Lung microvascular endothelial cell (primary cell): ENCODE measurements at places on chromosomes 3 and 15.

- no peak for DNase-seq
These were observed 330.5 kb downstream of the ROBO2 start for GRCh38 chr3:77370413-77370812.

- peak; percentile 10 for DNase-seq
These were observed 213.2 kb upstream of the ARRDC4 start for GRCh38 chr15:97747342-97747741.

GRCh38 chr15:62412686-62413085 is 247.6 kb upstream of the C2CD4B start:
- no peak for DNase-seq

DNA sequence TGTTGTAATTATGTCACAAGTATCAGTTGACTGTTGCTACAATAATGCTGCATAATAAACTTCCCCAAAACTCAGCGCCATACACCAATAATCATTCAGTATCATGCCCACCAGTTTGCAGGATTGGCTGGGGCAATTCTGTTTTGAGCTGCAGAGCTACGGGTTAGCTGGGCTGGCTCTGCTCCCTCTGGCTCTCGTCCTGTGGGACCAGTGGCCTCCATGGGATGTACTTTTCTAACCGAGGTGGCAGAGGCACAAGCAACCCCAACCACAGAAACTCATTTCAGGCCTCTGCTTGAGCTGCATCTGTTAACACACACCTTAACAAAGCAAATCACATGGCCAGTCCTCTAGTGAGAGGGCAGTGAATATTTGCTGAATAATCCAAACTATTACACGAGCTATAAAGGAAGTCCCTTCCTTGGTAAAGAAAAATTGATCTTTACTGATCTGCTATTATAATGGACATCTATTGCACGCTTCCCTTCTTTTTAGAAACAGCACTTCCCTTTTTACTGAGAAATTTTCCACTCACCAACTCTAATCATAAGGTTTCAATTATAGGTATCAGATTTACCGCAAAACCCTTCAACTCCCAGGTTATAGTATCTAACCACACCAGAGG is 10.9 kb upstream of the BCL2A1 start:
- no peak for DNase-seq

DNA sequence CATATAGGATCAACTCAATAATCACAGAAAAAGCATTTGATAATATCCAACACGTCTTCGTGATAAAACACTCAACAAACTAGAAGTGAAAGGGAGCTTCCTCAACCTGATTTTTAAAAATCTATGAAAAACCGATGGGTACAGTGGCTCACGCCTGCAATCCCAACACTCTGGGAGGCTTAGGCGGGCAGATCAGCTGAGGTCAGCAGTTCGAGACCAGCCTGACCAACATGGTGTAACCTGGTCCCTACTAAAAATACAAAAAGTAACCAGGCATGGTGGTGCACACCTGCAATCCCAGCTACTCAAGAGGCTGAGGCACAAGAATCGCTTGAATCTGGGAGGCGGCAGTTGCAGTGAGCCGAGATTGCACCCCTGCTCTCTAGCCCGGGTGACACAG is 2.2 kb upstream of the MFGE8 start:
- no peak for DNase-seq

DNA sequence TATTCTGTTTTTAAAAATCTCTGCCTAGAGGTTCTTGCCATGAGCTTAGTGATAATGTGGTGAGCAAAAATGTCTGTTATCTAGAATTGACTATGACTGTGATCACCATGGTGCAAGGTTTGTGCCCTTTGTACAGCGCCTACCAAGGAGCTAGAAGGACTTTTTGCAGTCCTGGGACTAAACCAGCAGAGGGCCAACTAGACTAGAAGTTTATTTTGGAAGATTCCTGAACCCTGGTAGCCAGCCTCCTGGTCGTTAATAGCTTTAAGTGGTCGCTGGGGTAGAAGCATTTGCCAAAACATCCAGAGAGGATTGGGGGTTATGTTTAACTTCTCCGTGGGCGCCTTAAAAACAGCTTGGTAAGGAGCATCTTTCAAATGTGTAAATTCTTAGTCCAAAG is 7.8 kb downstream of the SCG5 start:
- DNase-seq: peak; percentile 16

GRCh38 chr3:182309120-182309519 is 484.2 kb upstream of the ATP11B start:
- DNase-seq: no peak

DNA sequence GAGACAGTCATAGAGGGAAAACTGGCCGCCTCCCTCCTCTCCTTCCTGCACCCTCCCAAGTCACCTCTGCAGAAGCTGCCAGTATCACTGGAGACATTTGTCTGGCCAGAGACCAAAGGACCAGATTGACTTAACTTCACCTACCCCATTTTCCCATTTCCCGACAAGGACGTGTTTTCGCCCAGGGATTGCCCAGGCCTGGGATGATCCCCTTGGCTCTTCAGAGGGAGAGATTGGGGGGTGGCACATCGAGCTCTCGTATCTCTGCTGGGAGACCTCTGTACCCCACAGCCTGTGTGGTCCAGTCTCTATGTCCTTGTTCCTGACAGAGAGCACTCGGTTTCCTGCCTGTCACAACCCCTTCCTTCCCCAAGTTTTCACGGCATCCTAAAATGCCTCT is 31.4 kb downstream of the RGMA start:
- no peak for DNase-seq

GRCh38 chr3:101807888-101808287 is 28.9 kb downstream of the NXPE3 start:
- DNase-seq: no peak

DNA sequence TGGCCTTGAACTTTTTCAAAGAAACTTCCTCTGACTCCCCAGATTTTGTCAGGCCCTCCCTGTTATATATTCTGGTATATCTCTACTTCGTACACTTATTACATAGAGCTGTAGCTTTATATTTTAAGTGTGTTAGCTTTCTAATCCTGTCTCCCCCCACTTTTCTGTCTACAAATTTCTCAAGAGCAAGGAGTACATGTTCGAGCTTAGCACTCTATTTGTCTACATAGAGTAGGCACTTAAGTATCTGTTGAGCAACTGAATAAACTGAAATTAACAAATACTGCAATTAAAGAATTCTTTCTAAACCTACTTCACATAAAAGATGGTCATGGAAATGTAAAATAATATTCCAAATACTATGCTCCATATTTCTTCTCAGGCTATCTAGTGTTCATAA is 39.4 kb downstream of the UACA start:
- no peak for DNase-seq

DNA sequence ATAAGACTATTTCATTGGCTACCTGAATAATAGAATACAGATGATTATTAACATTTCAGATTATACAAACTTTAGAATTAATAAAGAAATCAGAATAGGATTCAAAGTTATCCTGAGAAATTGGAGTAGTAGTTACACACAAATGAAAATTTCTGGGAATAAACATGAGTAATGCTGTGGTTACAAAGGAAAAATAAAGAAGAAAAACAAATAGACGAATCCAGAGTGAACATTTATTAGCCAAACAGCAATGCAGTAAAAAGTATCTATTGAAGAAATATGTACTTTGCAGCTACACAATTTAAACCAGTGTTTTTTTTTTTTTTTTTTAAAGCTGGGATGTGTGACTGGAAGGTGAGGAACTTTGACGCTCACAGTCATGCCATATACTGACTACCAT is 1159.2 kb downstream of the TUSC7 start:
- DNase-seq: no peak

DNA sequence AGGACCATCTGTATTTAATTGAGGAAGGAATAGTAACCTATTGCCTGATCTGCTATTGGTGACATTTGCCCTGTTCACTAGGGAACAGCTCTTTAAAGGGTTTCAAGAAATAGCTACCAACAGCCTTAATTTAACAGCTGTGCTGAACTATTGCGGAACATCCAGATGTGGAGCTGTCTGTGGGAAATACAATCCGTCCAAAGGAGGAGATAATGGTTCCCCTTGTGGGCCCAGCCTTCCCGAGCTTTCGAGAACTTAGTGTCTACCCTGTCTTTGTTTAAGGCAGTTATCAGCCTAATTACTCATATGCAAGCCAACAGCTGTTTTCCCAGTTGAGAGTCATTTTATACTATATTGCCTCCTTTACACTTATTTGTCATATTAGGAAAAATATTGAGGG is 398.6 kb downstream of the WDR72 start:
- DNase-seq: no peak

DNA sequence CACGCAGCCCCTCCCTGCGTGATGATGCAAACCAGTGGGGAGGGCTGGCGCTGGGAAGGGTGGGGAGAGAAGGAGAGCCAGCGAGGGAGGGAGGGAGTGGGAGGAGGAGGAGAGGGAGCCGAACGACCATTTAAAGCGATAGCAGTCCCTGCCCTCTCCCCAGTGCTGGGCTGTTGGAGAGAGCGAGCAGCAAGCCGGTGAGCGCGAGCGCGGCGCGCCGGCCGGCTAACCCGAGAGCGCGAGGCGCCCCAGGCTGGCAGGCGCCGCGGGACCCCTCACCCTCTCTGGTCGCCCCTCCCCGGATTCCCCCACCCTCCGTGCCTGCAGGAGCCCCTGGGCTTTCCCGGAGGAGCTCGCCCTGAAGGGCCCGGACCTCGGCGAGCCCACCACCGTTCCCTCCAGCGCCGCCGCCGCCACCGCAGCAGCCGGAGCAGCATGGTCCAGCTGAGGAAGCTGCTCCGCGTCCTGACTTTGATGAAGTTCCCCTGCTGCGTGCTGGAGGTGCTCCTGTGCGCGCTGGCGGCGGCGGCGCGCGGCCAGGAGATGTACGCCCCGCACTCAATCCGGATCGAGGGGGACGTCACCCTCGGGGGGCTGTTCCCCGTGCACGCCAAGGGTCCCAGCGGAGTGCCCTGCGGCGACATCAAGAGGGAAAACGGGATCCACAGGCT is at the start of gene GRM7:
Gene GRM7 (plus strand): TSS at position 162 of the 671 bp plus-strand sequence.
- DNase-seq: no peak

GRCh38 chr3:177552051-177552450 is 354.8 kb upstream of the TBL1XR1 start:
- DNase-seq: no peak

DNA sequence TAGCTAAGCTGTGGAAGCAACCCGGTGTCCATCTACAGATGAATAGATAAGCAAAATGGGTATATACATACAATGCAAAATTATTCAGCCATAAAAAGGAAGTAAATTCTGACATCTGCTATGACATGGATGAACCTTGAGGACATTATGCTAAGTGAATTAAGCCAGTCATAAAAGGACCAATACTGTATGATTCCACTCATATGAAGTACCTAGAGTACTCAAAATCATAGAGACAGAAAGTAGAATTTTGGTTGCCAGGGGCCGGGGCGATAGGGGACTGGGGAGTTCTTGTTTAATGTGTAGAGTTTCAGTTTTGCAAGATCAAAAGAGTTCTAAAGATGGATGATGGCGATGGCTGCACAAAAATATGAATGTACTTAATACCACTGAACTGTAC is 10.3 kb downstream of the EID1 start:
- no peak for DNase-seq

DNA sequence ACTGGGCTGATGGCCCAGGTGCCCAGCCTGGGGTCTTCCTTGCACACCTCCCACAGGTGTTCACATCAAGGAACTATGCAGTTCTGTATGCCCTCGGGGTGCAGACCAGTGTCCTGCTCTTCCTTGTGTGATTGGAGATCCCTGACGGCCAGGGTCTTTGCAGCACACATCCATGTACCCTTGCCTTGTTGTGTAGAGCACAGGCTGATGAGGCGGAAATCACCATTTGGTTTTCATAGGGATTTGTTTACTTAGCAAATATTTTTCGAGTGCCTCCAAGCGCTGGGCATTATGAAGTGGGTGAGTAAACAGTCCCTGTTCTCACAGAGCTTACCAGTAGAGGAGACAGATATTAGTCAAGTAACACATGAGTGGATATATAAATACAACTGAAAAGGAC is 209.3 kb upstream of the UMPS start:
- DNase-seq: no peak

DNA sequence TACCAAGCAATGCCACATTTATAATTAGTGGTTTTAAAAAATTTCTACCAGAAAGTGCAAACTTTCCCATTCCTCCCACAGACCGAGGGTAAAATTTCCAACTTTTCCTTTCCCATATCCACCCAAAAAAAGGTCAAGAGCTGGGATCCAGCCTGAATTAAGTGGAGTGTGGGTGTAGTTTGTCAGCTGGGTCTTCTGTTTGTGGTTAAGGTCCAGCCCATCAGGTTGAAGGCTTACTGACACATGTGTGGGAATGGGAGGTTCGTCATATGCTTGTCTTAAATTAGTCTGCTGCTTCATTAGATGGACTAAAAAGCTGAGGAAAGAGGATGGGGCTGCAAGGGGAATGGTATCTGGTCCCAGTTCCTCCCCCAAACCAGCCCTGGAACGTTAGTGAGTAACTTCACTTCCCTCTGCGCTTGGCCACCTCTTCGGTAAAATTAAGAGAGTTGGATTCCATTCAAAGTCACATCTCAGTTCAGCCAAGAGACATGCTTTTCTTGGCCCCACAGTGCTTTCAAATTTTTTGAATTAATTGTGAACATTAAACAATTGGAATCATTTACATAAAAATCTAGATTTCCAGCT is 59.0 kb upstream of the PLCL2 start:
- no peak for DNase-seq

- DNase-seq: no peak
These were observed 10.9 kb downstream of the KCNAB1 start for GRCh38 chr3:156131241-156131640.

- DNase-seq: no peak
These were observed 354.0 kb upstream of the ROBO2 start for GRCh38 chr3:76685858-76686257.

GRCh38 chr15:47870300-47870955 is 153.1 kb downstream of the SEMA6D start:
- DNase-seq: no peak

DNA sequence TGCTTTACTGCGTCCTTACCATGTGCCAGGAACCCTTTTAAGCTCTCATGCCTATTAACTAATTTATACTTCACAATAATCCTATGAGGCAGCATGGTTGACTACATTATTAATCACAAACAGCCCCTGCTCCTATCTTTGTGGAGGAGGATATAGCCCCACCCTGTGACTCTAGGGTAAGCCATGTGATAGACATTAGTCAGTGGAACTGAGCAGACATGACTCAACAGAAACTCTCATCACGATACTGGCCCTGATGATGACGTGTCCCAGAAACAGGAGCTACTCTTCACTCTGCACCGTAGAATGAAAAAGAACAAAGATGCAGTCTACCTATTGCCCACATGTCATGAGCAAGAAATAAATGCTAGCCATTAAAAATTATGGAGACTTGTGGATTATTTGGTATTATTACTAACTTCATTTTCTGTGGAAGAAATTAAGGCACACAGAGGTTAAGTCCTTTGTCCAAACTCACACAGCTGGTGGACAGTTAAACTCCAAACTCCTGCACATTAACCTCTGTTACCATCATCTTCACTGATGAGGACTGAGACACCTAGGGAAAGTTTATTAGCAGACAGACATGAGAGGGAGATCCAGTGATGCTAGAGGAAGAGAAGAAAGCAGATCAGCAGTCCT is 51.2 kb downstream of the CFAP20DC start:
- peak; percentile 94 for DNase-seq
